ENCODE measurements at places on chromosomes 11 and 22.

GRCh38 chr22:17968126-17968525, 56.2 kb downstream of the MICAL3 start:
- no peak for DNase-seq

GRCh38 chr11:120750647-120751549, 239.3 kb downstream of the GRIK4 start:
- no peak for DNase-seq

DNA sequence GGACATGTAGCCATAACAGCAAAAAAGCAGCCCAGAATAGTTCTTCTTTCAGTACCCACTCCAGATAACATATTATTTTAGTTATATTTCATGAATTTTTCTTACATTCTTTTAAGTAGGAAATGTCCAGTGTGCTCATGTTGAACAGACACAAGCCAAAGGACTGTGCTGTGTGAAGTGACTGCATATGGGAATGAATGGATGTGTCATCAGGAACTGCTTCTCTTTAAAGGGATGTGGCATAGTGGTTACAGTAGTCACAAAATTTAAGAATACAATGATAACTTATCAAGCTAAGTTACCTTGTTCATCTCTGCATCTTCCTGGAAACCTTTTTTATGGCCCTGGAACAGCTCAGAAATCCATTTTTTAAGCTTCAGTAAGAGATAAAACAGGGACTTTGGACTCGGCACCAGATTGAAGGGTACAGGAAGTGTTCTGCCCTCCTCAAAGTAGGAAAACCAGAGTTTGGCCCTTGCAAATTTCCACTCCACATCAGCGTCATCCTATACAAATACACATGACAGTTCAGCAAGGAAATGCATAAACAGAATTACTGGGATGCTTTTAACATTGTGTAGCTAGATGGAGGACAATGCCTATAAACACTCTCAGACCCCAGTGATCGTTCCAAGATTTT, 112.8 kb downstream of the TRPC6 start:
- DNase-seq = no peak

- no peak for DNase-seq
These were observed 359.0 kb downstream of the BRD1 start for GRCh38 chr22:49468487-49469198.

DNA sequence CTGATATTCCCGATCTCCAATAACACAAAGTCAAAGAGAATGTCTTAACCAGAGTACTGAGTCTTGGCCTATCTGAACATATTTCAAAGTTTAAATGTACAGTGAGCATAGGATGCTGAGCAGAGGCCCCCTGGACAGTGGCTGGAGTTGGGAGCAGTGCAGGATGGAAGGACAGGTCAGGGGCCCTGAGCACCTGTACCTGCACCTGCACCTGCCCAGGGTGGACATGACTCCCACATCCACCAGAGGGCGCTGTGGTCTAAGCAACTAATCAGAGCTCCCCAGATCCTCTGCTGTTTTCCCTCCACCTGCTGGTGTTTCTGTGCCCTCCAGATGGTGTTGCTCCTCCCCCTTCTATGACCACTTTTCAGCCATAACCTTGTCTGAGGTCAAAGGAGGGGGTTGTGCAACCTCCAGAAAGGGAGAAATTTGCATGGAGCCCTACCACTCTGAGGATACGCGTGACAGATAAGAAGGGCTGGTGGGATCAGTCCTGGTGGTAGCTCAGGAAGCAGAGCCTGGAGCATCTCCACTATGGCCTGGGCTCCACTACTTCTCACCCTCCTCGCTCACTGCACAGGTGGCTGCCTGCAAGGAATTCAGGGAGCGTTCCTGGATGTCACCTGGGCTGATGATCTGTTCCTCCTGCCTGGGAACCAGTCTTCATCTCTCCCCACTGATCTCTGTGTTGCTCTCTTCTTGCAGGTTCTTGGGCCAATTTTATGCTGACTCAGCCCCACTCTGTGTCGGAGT, 49.1 kb upstream of the VPREB1 start:
- peak; percentile 45 for DNase-seq

GRCh38 chr11:46295312-46296058, 18.0 kb downstream of the CREB3L1 start:
- DNase-seq = peak; percentile 66

- no peak for DNase-seq
These were observed 22.6 kb upstream of the E2F8 start for GRCh38 chr11:19263333-19263732.

- DNase-seq = peak; percentile 64
These were observed 88.4 kb downstream of the PDE2A start for GRCh38 chr11:72585762-72586311.

DNA sequence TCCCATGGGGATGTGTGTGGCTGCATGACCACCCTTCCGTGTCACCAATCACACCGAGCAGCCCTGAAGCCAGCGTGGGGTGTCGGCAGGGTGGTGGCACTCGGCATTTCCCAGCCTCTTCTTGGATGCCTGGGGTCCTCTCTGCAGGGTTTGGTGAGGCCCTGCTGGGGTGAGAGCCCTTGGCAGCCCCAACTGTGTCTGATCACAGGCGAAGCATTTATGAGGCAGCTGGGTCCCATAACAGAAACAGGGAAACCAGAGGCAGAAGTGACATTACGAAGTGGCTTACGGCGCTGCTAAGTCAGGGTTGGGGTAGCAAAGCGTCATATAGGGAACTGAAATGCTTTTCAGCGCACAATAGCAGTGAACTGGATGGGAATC, 92.3 kb upstream of the SEPTIN5 start:
- DNase-seq = no peak

DNA sequence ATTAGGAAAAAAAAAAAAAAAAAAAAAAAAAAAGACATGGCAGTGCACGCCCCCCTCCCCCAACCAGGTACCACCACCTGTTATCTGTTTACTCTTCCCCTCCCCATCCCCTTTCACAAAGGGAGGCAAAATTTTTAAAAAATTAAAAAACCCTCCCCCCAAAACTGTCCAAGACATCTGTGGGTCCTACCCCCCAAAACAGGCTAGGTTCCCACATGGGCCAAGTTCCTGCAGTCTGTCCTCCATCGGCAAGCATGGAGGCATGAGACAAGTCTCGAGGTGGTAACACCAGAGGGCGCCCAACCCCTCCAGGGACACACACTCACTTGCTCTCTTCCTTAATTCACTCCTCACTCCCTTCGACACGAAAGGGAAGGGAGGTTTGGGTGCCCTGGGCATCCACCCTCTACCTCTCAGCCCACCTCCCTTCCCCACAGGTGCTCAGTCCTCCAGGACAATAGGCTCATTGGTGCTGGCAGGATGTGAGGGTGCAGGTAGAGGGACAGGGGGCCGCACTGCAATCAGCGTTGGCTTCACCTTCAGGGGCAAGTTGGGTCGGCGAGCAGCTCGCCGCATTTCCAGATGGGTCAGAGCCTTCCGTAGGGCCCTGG, 2.2 kb upstream of the TUT1 start:
- peak; percentile 76 for DNase-seq

DNA sequence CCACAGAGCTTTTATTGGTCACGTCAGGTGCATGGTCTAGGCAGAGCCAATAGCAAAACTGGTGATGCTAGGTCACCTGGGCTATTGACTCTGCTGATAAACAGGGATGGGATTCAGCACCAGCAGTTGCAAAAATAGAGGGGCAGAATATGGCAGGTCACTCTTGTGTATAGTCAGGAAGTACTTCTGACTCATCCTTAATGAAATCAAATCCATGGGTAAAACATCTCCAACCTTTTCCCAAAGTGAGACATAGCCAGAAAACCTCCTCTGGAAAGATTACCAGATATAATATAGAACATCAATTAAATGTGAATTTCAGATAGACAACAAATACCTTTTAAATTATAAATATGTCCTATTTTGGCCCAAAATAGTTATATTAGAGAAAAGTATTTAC, 383.2 kb downstream of the METTL15 start:
- peak; percentile 24 for DNase-seq

DNA sequence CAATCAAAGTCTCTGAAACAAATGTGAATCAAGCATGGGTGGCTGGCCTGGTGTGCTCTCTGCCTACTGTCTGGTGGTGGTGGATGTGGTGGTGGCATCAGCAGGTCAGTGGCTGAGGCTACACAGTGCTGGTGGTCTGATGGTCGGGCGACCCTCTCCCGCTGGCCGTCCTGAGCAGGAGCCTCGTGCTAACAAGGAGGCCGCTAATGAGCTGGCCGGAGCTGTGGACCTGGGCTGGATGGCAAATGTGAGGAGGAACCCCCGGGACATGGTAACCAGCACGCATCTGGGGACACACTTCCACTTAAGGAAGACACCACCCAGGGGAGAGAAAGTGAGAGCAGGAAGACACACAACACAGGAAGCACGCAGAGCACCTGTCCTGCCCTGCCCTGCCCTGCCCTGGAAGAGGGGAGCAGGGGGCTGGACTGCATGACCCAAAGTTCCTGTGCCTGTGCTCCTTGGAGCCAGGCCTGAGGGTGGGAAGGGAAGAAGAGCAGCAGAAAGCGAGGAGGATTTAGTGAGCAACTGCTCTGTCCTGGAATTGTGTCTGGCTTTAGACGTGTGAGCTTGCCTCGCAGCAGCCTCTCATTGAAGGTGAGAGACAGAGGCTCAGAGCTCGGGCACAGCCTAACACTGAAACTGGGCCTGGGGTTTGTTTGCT, 23.7 kb downstream of the SLC37A2 start:
- no peak for DNase-seq

All from fibroblast of the aortic adventitia (primary cell).